Activated gamma-delta T cell treated with Interleukin-2 at 50 U/mL for 16 hours (primary cell): ENCODE measurements at places on chromosomes 13 and 19.

GRCh38 chr13:99704390-99704789 lies 203.1 kb downstream of the TM9SF2 start:
- no peak for DNase-seq

- no peak for DNase-seq
Observed at GRCh38 chr19:45947926-45948325, 25.7 kb downstream of the NOVA2 start.

DNA sequence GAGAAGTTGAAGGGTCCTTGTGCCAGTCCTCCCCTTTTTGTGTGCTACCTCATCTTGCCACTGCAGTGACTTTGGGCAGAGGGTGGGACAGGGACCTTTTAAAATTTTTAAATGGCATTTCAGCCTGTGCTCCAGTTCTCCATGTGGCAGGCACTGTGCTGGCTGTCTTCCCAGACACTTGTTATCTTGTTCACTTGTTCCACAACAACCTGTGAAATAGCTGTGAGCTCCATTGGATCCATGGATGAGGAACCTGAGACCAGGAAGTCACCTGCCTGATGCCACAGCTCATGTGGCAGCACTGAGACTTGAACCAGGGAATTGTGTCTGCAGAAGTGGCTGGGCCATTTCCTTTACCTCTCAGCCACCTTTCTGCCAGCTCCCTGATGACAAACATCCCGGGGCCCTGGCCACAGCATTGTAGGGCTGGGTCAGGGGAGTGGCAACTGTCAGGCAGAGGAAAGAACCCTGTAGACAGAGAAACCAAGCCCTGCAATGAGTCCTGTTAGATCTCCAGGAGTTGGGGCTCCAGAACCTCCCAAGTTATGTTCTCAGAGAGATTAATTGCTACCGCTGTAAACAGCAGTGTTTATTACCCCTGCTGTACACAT lies 6.4 kb downstream of the EGLN2 start:
- DNase-seq, result no peak

DNA sequence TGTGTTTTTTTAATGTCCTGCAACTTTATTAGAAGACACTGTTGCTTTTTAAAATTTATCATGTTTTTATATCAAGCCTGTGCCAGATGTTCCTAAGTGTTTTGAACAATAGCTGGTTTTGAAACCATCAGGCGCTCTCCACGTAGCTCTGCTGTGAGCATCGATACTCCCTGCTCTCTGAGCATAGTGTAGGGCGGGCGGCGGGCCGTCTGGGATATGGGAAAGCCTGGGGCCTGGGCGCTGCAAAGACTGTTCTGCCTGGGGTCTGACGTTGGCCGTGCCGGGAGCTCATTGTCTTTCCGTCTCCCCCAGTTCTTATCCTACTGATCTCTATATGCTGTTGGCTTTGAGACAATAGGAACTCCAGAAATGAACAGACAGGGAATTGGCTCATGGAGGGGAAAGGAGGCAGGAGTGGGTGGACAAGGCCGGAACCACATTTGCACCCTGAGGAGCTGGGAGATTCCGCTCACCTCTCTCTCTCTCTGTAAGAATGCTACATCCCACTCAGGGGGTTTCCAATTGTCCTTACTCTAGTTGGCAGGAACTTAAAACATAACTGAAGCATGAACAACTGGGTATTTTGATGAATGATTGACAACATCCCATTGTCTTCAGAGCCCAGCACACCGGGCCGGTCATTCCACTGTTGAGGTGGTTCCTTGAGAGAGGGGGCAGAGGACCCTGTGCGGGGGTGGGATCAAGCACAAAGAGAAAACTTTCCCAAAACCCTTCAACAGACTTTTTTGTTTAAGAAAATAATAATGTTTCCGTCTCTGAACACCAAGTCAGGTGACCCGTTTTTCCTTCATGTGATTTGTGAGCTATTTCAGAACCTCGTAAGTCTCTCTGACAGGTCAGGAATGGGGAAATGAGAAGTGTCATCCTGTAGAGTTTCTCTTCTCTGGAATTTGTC lies 64.7 kb downstream of the COL4A2 start:
- no peak for DNase-seq

GRCh38 chr19:19642506-19643157 lies 825 bp downstream of the GMIP start:
- peak; percentile 52 for DNase-seq

DNA sequence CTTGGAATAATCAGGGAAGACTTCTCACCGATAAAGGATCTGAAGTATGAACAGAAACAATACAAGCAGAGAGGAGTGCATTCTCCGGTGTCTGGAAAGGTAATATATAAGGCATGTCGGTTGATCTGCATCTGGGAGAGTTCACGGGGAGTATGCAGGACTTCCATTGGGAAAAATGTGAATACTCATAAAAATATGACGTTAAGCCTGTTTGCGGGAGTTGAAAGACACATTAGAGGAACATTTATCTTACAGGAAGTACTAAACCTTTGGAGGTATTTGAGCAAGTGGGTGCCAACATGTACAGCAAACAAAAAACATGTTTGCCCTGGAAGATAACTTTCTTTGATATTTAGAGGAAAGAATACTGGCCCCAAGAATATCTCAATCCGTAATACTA lies 286.8 kb downstream of the SLITRK6 start:
- DNase-seq, result no peak

DNA sequence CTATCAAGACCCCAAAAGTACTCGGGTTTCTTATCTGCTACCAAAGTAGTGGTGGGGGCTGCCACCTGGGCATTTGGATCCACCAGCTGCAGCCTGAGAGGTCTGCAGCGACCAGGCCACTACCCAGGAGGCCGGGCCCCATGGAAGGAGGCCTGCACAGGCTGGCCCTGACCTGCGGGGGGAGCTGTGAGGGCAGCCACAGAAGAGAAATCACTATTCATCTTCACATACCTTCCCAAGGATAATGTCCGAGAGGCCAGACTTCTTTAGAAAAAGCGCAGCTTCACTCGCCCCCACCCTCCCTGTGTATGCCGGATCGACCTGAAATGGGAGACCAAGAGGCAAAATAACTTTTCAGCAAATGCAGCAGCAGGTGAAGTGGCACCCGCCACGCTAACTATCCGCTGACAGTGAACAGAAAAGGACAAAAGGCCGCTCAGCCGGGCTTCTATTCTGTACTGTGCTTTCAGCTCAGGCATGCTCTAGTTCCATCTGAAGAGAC lies 30.1 kb downstream of the EPS15L1 start:
- DNase-seq, result no peak

DNA sequence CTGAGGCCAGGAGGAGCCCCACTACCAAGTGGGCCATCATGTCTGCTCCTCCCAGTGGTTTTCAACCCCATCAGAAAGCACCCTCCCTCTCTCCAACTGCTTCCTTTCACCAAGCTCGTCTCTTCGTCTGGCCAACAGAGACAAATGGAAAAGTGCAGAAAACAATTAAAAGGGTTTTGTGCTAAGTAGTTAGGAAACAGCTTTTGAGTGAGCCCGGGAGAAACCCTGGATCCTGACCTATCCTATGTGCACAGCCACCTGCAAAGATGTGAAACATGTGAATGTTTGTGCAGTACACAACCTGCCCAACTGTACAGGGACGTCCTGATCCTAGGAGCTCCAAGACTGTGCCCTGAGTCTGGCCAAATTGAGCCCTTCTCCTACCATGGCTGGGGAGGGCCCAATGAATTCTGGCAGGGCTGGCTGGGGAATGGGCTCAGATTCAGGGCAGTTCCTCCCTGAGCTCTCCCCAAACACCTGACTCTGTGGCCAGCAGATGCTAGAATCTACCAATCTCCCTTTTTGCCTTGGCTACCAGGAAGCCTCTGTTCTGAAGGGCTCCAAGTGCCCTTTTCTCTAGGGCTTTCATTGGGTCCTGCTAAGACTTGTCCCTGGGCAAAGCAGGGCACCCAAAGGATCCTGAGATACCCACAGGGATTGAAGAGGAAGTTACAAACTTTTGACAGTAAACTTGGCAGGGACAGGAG lies 7.9 kb downstream of the TLE5 start:
- no peak for DNase-seq

GRCh38 chr19:55687281-55688201 lies 12.5 kb downstream of the EPN1 start:
- no peak for DNase-seq

DNA sequence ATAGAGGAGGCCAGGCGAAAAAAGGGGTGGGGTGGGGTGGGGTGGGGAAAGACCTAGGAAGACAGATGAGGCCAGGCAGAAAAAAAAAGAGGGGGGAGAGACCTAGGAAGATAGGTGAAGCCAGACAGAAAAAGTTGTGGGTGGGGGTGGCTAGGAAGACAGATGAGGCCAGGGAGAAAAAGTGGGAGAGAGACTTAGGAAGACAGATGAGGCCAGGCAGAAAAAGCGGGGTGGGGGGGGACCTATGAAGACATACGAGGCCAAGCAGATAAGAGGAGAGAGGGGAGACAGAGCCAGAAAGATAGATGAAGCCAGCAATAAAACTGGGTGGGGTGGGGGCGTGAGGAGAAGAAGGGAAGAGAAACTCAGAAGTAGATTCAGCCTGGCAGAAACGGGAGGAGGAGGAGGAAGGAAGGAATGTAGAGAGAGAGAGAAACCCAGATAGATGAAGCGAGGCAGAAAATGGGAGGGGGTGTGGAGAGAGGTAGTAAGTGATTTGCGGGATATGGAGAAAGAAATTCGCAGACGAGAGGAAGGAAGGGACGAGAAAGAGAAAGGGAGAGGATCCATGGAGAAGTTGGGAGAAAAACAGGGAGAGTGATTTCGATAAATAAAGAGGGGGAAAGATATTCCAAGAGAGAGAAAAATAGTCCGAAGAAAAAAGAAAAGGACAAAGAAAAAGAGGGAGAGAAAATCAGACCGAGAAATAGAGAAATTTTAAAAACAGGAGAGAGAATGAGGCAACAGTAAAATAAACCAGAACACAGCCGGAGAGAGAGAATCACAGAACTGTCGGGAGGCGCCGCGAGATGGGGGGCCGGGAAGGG lies 12.2 kb upstream of the CACNG6 start:
- DNase-seq, result no peak

- no peak for DNase-seq
Observed at GRCh38 chr13:93984876-93985275, 494.6 kb downstream of the DCT start.

DNA sequence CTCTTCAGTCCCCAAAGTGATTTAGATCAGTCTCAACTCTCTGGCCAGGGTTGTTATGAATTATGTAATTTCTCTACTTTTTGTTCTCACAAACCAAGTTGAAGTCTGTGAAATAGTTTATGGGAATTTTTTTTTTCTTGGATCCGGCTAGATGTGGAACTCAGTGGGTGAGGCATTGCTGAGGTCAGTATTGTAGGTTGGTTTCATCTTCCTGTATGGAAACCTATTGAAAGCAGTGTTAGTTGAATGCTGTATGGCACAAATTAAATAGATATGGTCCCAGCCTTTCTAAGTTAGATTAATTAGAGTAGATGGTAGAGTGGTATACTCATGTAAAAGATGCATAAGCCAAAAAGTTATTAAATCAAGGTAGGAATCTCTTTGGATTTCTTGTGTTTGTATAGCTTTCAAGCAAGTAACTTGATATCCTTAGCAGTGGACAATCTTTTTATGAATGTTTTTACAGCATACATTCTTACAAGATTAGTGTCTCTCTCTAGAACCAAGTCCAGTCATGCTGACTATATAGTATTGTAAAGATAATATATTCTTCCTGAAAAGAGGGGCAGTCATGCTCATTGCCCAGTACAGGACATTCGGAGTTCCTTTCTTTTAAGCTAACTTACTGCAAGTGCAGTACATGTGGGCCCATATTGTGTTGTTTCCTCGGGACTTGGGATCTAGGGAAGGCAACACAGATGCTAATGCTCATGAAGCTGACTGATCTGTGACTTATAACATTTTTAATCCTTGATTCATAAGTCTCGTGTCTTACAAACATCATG lies 2541.1 kb downstream of the PCDH9 start:
- no peak for DNase-seq
